CD4-positive, alpha-beta memory T cell (primary cell): ENCODE measurements at places on chromosomes 1 and 21. TPM values are rescaled to one million over a fixed set of nuclear protein-coding genes. Genes with fewer than 3 reads are reported as not detected.

The TCHH gene
- 0.06 TPM for total RNA-seq

The RPTN gene
- not detected for total RNA-seq

The HCN3 gene
- 4.9 TPM for total RNA-seq

The SHISAL2A gene
- 64.8 TPM for total RNA-seq

The OR2L8 gene
- total RNA-seq = 0.69 TPM

The CFHR4 gene
- total RNA-seq = not detected

The IGSF9 gene
- total RNA-seq = not detected

The CD244 gene
- total RNA-seq = not detected

The CCDC185 gene
- total RNA-seq = not detected

The AMY2A gene
- not detected for total RNA-seq

The CBR3 gene
- 9.2 TPM for total RNA-seq

The BMP8A gene
- total RNA-seq = not detected

The ACOT7 gene
- 3.1 TPM for total RNA-seq

The SPRR5 gene
- not detected for total RNA-seq

The RCOR3 gene
- 69.5 TPM for total RNA-seq

The ITLN1 gene
- not detected for total RNA-seq

The TCP10L gene
- 0.55 TPM for total RNA-seq

The OPTC gene
- not detected for total RNA-seq

The LAMTOR2 gene
- total RNA-seq = 33.0 TPM

The RBM11 gene
- total RNA-seq = 1.7 TPM

The NBPF4 gene
- total RNA-seq = not detected

The RNU1-2 gene
- total RNA-seq = 3,866 TPM

The CTH gene
- 2.9 TPM for total RNA-seq

The PADI1 gene
- not detected for total RNA-seq

The ARHGAP29 gene
- total RNA-seq = not detected

The LENEP gene
- 3.1 TPM for total RNA-seq

The GDAP2 gene
- total RNA-seq = 28.1 TPM

The MUL1 gene
- 22.2 TPM for total RNA-seq

The RGL1 gene
- total RNA-seq = 5.1 TPM

The TFF2 gene
- not detected for total RNA-seq

The HRNR gene
- not detected for total RNA-seq

The TLCD4 gene
- total RNA-seq = 0.12 TPM

The GPR137B gene
- 11.0 TPM for total RNA-seq

The CAMSAP2 gene
- total RNA-seq = 6.1 TPM

The SPRR2F gene
- total RNA-seq = not detected

The TP73 gene
- not detected for total RNA-seq

The RORC gene
- total RNA-seq = 10.0 TPM

The RYR2 gene
- total RNA-seq = not detected

The KIF26B gene
- not detected for total RNA-seq

The CACNA1E gene
- not detected for total RNA-seq

The DCST2 gene
- total RNA-seq = 4.1 TPM

The FABP3 gene
- not detected for total RNA-seq

The VASH2 gene
- total RNA-seq = not detected

The GNL2 gene
- total RNA-seq = 33.9 TPM

The MYBPH gene
- not detected for total RNA-seq

The AQP10 gene
- total RNA-seq = not detected

The NEGR1 gene
- total RNA-seq = not detected

The KRTAP12-3 gene
- not detected for total RNA-seq

The FCER1G gene
- total RNA-seq = 10.5 TPM

The CLCA4 gene
- not detected for total RNA-seq

The ANGPTL3 gene
- total RNA-seq = not detected

The SNX7 gene
- 0.35 TPM for total RNA-seq

The ADIPOR1 gene
- 58.3 TPM for total RNA-seq

The JUN gene
- total RNA-seq = 19.0 TPM
